Activated T-helper 1 cell treated with anti-CD3 and anti-CD28 coated beads, Interleukin-12 subunit alpha, Interleukin-12 subunit beta, Interleukin-2, Interleukin-4 antibody, amounts not matched to agents 30 ng/mL and 10 ng/mL and 1 ng/mL, durations not matched to agents 14 hours and 24 hours and 36 hours (primary cell): ENCODE measurements at places on chromosomes 7 and 10.

DNA sequence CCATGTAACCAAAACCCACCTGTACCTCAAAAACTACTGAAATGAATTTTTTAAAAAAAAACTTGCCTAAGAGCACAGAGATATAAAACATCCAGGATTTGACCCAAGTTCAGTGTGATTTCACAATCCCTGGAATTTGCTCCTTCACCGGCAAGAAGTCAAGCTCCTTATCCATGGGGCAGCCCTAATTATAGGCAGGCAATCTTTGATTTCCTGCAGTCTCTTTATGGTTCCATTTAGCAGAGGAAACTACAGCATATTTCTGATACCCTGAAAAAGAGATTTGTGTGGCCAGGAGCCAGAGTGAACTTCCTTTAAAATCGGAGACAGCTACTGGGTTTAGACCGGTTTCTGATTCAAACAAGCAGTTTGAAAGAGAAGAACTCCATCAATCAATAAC is 154.1 kb downstream of the CALN1 start:
- DNase-seq = no peak

- DNase-seq = no peak
Measured at GRCh38 chr10:131802156-131802915, 98.5 kb upstream of the PPP2R2D start.

DNA sequence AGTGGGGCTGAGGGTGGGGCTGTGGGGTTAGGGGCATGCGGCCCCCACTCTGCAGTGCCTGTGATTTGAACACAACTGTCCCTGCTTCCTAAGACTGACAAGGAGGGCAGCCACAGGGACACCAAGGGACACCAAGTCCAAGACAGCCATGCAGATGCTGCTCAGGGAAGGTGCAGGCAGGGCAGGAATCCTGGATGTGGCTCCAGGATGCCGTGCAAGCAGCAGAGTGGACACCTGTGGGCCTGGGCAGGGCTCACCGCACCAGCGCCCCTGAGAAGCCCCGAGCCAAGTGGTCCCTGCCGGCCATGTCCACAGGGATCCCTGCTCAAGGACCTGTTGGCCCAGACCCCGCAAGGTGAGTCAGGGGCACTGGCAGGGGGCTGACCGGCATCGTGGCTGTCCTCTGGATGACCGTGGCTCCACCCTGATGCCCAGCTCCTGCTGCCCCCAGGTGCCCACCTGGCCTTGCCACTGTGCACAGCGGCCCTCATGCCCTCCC is 58.5 kb downstream of the STK32C start:
- no peak for DNase-seq

DNA sequence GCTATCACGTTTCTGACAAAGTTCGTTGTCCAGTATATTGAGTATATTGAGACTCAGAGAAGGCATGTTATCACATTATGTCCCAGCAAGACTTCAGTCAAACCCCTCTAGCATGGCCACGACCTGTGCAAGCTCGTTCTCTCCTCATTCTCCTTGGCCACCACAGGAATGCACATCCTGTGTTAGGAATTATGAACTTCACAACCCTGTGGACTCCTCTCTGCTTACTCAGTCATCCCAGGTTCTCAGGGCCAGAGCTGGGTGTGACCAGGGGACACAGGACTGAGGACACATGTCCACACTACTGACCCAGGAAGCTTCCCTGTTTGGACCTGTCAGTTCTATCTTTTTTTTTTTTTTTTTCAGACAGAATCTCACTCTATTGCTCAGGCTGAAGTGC is 4.4 kb downstream of the SH2D4B start:
- no peak for DNase-seq

- DNase-seq = no peak
Measured at GRCh38 chr10:60735244-60735643, 43.0 kb upstream of the CDK1 start.
